ENCODE measurements at places on chromosomes 1 and 21.

GRCh38 chr1:8077602-8078001 is 51.5 kb upstream of the ERRFI1 start:
- DNase-seq: no peak

DNA sequence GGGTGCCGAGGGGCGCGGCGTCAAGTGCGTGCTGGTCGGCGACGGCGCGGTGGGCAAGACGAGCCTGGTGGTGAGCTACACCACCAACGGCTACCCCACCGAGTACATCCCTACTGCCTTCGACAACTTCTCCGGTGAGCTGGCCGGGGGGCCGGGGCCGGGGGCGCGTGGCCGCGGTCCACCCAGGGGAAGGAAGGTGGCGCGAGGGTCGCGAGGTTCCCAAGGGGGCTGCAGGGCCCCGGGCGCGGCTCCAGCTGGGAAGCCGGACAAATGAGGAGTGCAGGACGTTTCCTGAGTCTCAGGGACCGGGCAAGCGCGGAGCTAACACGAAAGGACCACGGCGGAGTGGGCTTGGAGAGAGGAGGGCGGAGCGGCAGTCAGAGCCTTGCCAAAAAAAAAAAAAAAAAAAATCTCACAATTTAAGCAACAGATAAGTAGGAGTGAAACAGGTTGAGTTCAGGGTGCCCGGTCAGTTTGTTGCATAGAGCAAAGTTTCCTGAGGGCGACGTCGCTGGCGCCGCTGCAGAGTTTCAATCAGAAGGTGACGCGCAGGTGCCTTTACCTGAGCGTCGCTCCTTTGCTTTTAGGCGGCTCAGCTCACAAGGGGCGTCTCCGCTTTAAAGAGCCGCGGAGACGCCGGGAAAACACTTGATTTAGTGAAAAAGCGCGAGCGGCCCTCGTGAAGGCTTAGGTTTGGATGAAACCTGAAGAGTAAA is 750 bp downstream of the RHOU start:
- DNase-seq: peak; percentile 71

GRCh38 chr1:185401019-185401418 is 84.0 kb upstream of the IVNS1ABP start:
- no peak for DNase-seq

- peak; percentile 66 for DNase-seq
Measured at GRCh38 chr1:24022581-24023361, 42.6 kb upstream of the SRSF10 start.

DNA sequence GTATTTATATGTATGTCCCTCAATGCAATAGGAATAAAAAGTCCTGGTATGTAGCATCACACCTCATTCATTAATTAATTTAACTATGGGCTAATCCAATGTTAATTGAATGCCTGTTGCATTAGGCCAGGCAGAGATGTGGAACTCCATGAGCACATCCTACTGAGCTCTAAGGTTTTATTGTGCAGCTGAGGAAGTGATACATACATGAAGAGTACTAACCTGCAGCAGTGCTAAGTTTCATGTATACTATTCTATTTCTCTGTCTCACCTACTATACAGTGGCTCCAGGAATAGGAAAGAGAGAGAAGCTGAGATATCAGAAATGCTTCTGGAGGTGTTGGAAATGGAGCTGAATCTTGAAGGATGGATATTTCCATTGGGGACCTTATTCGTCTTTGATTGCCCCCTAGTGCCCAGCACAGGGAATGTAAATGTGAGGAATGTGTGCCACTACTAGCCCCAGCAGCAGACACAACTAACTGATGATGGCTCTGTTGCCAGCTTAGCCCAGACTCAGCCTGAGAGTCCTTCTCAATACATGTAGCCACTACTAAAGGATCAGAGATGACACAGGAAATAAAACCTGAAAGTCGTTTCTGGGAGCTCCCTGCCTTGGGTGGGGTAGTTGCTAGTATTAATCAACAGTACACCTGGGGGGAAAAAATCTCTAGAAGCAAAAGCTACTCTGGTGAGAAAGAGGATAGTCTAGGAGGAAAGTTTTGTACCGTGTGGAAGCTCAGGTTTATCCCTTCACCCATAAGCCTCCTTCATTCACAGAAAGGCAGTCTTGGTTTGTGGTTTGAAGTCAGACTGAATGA is 173.3 kb upstream of the FOXD3 start:
- DNase-seq: peak; percentile 55

- DNase-seq: no peak
Measured at GRCh38 chr1:171424494-171424893, 60.8 kb upstream of the PRRC2C start.

DNA sequence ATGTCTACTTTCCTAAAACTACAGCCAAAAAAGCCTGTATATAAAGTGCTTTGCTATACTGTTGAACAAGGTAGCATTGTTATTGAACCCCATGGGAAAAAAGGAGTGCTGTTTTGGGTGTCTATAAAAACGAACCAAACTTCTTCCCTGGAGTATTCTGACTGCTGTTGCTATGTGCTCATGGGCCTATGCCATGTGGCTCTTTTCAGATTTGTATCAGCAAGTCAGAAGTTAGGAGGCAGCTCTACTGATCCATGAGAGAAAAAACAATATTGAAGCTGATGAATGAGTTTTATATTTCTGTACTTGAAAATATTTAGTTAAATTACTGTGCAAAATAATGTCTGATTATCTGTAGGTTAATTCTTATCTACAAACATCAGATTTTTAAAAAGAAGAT is 66.5 kb downstream of the ADGRL2 start:
- DNase-seq: no peak

- DNase-seq: no peak
Measured at GRCh38 chr1:48258106-48258505, 35.6 kb downstream of the SLC5A9 start.

- DNase-seq: no peak
Measured at GRCh38 chr21:42608446-42608845, 45.0 kb upstream of the PDE9A start.
